ENCODE measurements at places on chromosomes 12 and 14.

GRCh38 chr14:23115039-23115731 lies 3.9 kb downstream of the CEBPE start:
- DNase-seq, result no peak

DNA sequence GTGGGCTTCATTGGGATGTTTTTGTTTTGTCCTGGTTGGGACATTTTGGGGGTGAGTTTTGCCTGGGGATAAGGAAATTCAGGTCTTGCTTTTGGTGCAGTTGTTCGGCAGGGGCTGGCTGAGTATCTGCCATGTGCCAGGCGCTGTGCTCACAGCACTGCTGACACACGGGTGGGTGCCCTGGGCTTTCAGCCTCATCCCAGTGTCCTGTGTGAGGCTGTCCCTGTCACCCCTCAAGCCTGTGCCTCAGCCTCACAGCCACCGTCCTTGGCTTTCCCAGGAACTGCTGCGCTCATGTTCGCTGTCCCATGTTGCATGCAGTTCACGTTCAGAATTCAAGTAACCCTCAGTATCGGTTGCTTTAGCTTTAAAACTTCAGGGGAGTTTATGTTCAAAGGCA lies 24.9 kb downstream of the XRCC3 start:
- no peak for DNase-seq

DNA sequence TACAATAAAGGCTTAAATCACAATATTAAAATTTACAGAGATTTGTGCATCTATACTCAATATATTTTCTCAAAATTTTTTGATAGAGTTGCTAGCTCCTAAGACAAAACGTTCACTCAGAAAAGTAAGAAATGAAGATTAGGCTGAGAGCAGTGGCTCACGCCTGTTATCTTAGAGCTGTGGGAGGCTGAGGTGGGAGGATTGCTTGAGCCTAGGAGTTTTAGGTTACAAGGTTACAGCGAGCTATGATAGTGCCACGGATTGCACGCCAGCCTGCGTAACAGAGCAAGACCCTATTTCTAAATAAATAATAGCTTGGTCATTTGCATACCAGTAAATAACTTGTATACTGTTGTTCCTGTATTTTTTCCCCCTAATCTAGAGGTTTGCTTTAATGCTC lies 35.0 kb upstream of the CFL2 start:
- no peak for DNase-seq

DNA sequence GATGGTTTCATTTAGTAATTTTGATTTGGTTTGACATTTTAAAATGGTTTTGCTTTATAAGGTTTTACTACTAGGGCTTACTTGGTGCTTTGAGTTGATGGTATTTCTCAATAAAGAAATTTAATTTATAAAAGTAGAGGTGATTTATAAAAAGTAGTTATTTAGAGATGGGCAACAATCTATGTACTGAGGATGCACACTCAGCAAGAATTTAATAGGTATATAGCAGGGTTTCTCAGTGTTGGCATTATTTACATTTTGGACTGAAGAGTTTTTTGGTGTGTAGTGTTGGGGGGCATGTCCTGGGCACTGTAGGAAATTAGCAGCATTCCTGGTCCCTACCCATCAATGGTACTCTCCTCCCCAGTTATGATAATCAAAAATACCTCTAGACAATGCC lies 47.7 kb downstream of the PPHLN1 start:
- DNase-seq, result no peak

DNA sequence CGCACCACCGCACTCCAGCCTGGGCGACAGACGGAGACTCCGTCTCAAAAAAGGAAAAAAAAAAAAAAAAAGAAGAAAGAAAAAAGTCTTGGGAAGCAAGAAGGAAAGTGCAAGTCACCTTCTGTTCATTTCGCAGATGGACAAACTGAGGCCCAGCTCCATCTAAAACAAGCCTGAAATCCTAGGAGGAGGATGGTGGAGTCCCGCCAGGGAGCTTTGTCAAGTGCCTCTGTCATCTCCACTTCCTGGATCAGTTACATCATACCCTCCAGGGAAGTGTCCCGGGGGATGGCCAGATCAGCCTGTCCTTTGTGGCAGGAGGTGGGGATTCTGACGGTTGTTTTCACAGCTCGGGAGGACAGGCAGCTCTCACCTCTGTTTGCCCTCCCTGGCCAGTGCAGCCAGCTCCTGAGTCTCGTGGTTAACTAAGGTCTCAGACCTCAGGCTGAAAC lies 8.7 kb upstream of the SDSL start:
- DNase-seq, result no peak

- DNase-seq, result no peak
Measured at GRCh38 chr12:119444462-119445044, 110.0 kb downstream of the CCDC60 start.

DNA sequence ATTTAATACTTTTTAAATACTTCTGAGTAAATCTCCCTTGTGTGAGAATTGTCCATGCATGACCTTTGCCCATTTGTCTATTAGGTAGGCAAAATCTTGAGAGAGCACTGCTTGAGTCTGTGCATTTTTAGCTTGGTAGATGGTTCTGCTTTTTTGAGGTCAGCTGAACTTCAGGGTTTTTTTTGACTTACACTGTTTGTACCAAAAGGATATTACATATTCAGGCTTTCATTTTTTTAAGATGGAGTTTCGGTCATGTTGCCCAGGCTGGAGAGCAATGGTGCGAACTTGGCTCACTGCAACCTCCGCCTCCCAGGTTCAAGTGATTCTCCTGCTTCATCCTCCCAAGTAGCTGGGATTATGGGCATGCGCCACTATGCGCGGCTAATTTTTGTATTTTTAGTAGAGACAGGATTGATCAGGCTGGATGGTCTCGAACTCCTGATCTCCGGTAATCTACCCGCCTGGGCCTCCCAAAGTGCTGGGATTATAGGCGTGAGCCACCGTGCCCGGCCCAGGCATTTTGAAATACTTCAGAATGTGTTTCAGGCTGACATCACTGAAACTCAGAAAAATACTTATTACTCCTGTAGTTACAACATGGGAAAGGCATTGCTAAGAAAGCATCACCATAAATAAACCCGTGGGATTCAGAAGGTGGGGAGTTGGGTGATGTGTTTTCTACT lies 11.1 kb downstream of the RASSF3 start:
- no peak for DNase-seq
